ENCODE measurements at places on chromosomes 4 and X. TPM values are rescaled to one million over a fixed set of nuclear protein-coding genes. Genes with fewer than 3 reads are reported as not detected.

GRCh38 chr4:76108467-76109181 lies 34.1 kb downstream of the ART3 start:
- peak; percentile 25 for DNase-seq

DNA sequence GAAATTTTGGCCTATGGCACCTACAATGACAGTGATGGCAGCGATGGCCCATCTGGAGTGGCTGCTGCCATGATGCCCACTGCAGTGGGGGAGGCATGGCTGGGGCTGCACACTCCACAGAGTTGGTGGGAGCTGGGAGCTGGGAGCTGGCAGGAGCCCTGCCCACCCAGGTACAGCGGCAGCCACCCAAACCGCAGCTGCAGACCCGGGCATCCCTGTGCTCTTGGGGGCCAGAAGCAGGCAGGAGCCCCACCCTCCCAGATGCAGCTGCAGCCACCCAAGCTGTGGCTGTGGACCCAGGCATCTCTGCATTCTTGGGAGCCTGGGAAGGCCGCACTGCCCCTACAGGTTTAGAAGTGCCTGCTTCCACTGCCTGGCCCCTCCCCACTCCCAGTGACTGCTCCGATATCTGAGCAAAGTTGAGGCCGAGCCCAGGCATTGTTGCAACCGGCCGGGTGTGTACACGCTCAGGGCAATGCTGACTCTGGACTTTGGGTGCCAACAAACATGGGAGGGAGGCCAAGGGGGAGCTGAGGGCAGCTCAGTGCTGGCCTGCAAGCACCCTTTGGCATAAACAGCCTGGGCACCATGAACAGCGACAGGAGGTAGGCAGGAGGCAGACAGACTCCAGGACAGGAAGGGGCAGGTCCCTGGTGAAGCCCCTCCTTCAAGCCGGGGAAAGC lies 82.8 kb downstream of the PPP4R3C start:
- no peak for DNase-seq

DNA sequence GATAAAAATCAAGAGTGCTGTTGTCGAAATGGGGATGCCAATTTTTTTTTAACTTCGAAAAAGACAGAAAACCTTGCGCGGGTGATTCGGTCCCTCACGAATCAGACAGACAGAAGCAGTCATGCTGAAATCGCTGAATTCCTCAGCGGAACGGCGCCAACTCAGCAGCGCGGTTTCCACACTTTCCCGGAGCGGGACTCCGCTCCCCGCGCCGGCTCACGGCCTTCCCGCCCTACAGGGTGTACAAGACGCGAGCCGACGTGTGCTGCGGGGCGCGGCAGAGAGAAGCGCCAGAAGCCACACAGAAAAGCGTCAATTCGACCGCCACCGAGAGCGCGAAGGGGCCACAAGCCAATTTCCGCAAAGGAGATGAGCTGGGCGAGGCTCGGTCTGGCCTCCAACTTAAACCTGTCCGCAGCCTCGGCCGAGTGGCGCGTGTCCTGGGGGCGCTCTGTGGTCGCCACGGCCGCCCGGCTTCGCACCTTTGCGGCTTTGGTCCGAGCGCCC lies 1.3 kb downstream of the NEXMIF start:
- DNase-seq, result no peak

The CRMP1 gene
- total RNA-seq, result 106 TPM

Measured in H7 (cell line).